M059J (cell line): ENCODE measurements at places on chromosomes 12 and 14. TPM values are rescaled to one million over a fixed set of nuclear protein-coding genes. Genes with fewer than 3 reads are reported as not detected.

DNA sequence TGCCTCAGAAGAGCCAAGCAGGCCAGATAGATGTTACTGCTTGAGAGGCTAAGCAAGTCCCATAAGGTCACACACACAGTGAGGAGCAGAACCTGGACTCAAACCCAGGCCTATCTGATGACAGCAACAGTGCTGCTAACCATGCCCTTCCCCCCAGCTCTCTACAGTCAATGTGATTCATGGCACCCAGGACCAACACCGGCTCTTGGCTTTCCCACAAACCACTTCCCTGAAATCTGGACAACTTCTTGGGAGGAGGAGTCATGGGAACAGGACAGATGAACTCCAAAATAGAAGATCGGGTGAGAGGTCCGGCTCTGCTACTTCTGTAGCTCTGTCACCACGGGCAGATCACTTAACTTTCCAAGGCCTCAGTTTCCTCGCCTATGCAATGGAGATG, 716 bp upstream of the PTGDR start:
- peak; percentile 69 for DNase-seq

DNA sequence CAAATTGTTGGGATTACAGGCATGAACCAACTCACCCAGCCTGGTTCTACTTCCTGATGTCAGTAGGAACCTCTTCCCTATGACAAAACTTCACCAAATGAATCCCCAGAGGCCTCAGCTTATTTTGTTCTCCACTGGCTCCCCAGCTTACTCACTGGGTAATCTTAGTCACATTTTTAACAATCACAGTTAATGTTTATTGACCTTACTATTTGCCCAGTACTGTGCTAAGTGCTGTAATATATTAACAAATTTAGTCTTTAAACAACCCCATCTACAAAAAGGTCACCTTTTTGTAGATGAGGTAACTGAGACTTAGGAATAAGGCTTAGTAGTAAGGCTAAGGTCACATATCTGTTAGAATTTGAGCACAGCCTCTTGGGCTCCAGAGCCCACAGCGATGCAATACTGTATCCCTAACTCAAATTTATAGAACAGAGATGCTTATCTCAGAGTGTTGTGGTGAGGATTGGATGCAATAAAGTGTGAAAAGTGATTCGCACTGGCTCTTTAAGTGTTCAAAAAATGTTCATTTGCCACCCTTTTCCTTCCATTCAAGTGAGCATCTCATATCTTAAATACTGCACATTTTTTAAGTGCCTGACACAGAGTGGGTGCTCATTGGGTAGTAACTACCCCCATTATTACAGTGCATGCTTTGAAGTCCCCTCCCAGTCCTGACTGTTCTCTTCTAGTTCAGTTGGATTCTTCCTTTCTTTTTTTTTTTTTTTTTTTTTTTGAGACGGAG, 146.4 kb upstream of the ARHGAP5 start:
- DNase-seq = peak; percentile 83

DNA sequence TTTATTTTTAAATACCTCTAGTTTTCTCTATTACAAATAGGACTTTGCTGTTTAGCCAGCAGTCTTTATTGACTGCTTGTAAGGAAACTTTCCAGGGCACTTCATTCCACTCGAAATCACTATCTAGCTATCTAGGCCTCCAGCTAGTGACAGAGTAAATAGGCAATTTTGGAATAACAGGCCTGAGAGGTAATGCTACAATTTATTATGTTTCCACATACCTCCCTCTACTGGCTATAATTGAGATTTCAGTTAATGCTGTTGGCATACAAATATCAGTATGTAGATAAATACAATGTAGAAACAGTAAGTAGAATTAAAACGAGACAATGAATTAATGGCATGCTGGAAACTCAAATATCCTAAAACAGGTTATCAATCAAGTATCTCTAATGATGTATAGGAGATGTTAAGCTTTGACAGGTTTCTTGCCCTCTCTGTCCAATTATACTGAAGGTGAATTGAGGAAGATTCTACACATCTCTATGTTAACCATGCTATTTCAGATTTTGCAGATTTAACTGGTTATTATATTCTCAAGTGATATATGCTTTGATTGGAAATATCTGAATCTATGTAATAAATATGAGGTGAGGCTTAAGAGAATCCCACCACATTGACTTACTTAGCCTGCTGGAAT, 7.2 kb downstream of the DTD2 start:
- DNase-seq = peak; percentile 46

The CLEC4A gene
- 0.96 TPM in 1 of 2 replicates, not detected in the other for total RNA-seq

DNA sequence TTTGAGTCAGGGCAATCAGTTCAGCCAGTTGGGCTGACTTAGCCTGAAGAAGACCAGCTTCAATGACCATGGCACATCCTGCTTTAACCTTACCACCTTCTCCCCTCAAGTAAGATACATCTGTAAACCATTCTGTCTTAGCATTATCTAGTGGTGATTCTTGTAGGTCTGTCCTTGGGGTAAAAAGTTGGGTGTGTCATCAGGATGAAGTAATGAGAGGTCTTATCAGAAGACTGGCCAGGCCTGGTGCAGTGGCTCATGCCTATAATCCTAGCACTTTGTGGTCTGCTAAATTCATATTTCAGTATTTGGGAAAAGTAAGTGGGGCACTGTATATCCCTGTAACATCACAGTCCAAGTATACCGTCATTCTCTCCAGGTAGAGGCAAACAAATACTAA, 19.1 kb downstream of the SINHCAF start:
- DNase-seq = no peak
